ENCODE measurements at places on chromosomes 7 and 10.

DNA sequence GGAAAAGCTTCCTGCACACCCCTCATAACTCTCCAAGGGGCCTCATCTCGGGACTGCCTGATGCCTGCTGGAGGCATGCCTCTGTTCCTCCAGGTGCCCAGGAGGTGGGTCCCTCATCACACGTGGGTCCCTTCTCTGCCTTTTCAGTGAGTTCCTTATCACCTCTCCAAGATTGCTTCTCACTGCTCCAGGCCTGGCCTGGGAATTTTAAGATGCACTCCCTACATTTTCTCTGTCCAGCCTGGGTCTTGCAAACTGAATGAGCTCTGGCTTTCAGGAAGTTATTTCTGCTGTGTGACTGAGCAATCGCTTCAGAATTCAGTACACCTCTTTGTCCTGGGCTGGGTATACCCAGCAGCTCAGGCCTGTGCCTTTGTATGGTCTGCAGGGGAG, 43.8 kb downstream of the LRRC18 start:
- DNase-seq, result no peak

DNA sequence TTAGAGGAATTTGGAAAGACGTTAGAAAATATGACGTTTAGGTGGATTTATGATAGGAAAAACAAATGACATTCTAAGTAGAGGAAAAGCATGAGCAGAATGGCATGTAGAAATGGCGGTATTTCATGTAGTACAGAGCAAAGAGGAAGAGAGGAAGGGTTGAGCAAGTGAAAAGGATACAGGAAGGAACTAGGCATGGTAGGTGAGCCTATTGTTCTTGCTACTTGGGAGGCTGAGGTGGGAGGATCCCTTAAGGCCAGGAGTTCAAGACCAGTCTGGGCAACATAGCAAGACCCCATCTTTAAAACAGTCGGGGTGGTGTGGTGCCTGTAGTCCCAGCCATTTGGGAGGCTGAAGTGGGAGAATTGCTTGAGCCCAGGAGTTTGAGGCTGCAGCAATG, 1.2 kb downstream of the GTPBP10 start:
- DNase-seq, result peak; percentile 4

GRCh38 chr7:76020031-76020714, 25.8 kb upstream of the TMEM120A start:
- peak; percentile 78 for DNase-seq

- DNase-seq, result no peak
Measured at GRCh38 chr7:134851141-134851540, 71.7 kb downstream of the CALD1 start.

- DNase-seq, result no peak
Measured at GRCh38 chr10:128295003-128295402, 168.8 kb upstream of the MKI67 start.

DNA sequence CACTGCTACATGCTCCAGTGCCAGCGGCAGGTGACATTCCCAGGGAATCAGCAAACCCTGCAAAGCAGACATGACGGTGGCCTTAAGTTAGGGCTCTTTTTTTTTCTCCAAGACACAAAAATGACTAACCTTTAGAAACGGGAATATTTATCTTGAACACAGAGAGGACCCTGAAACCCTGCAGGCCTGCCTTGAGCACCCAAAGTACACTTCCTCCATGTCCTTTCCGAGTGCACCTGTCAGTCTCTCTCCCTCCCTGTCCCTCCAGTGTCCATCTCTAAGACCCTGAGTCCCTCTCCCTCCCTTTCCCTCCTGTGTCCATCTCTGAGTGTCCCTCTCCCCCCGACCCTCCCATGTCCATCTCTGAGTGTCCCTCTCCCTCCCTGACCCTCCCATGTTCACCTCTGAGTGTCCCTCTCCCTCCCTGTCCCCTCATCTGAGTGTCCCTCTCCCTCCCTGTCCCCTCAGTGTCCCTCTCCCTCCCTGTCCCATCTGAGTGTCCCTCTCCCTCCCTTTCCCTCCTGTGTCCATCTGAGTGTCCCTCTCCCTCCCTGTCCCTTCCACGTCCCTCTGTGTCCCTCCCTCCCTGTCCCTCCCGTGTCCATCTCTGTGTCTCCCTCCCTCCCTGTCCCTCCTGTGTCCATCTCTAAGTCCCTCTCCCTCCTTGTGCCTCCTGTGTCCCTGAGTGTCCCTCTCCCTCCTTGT, 51.2 kb upstream of the CAMK2B start:
- DNase-seq, result no peak

DNA sequence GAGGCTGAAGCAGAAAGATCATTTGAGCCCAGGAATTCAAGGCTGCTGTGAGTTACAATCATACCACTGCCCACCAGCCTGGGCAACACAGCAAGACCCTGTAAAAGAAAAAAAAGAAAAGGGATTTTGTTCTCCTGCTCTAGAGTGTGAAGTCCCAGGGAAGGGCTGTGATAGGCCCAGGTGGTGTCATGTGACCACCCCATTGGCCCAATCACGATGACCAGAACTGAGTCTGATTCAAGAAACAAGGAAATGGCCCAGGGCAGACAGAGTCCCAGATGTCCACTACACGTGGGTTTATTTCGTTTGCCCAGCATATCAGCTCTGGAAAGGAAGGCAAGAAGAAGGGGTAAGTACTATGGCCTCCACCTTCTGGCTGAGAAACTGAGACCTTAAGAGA, 81.3 kb upstream of the CUX1 start:
- DNase-seq, result peak; percentile 28

GRCh38 chr7:18900803-18901202, 216.6 kb downstream of the TWIST1 start:
- no peak for DNase-seq

GRCh38 chr10:43318976-43319960, 52.2 kb upstream of the FXYD4 start:
- no peak for DNase-seq

DNA sequence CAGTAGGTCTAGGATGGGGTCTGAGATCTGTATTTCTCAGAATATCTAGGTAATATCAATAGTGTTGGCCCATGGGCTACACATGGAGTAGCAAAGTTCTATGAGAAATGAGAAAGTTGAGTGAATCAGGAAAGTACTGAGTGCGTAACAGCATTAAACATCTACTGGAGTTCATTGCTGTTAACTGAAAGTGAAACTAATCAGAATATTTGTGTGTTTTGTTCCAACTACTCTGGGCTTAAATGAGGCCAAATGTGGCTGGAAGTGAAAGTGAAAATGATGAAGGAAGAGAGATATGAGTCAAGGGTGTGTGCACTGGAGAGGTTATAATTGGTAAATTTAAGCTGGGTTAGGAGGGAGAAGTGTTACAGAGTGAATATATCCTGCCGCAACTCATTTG, 46.5 kb downstream of the TMEM106B start:
- peak; percentile 86 for DNase-seq

GRCh38 chr7:106070567-106071254, 41.4 kb downstream of the SYPL1 start:
- no peak for DNase-seq
